Frontal cortex (tissue), 4 donors: ENCODE measurements at places on chromosomes 13 and 19. TPM values are rescaled to one million over a fixed set of nuclear protein-coding genes. Genes with fewer than 3 reads are reported as not detected.

FCER2 gene
- not detected for total RNA-seq

MYO16 gene
- total RNA-seq: 95.0 TPM

TMC4 gene
- total RNA-seq: not detected

ZNF790 gene
- total RNA-seq: 26.1 TPM

CHST8 gene
- total RNA-seq: 5.3 TPM

KEAP1 gene
- total RNA-seq: 45.7 TPM

PCSK4 gene
- 3.7 TPM for total RNA-seq

PRRG2 gene
- 0.41 TPM for total RNA-seq

C3 gene
- total RNA-seq: 11.4 TPM

KPTN gene
- total RNA-seq: 7.3 TPM

ZNF155 gene
- total RNA-seq: 13.0 TPM

DNA sequence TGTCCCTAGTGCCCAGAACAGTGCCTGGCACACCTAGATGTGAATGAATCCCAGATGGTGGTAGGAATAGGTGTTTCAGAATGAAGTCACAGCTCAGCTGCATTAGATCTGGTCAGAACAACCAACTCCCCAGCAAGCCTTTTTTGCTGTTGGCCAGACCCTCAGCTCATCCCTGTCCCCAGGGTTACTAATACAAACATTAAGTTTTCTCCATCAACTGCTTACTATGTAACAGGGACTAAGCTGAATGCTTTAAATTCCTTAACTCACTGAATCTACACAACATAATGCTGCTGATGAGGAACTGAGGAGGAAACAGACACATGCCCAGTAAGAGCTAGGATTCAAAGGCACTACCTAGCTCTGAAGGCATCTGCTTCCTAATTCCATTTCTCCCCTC, 18.8 kb downstream of the SMG9 start:
- DNase-seq: no peak

DNA sequence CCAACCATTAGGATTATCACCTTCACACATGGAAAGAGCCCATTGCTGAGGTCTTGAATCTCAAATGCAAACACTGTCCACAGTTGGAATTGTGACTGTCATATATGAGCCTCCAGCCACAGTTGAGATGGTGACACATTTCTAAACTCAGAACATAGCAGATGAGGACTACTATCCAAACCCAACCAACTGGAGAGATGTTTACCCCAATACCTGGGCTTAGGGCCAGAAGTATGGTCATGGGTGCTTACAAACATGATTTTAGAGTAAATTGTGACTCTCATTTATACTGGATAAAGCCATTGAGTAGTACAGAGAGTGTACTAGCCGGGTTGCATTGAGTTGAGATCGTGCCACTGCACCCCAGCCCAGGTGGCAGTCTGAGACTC, 14.0 kb upstream of the ZNF681 start:
- DNase-seq: no peak

DNA sequence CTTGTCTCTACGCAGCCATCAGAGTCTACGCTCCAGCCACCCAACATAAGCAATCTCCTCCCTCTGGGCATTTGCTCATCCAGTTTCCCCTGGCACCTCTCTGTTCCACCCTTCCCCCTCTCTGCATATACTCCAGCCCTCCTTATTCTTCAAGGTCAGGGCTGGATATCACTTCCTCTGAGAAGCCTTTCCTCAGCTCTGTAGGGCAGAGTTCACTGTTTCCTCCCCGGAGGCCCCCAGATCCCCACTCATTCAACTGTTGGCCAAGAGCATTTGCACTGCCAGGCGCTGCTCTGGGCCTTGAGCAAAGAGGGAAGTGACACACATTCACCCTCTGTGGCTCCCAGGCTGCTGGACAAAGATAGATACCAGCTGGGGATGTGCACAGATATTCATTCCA, 3.3 kb downstream of the FCGRT start:
- DNase-seq: no peak

GRCh38 chr13:92842145-92842544, 384.5 kb upstream of the GPC6 start:
- no peak for DNase-seq

DNA sequence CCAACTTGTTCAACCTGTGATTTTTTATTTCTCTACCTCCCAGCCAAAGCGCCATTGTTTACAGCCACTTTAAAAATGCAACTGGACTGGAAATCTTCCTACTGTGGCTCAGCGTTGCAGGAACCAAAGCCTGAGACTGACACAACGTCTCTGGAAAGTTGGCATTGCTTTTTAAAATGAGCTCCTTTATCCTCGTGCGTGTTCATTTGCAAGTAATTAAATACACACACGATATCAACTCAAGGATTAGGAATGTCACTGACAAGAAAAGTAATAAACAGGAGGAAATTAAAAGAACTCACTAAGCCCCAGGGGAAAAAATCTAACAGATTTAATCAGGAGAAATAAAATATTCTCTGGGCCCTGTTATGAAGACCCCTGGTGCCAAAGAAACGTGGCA, 184.6 kb upstream of the IRS2 start:
- no peak for DNase-seq

GRCh38 chr19:41821003-41821735, 23.3 kb downstream of the LYPD4 start:
- no peak for DNase-seq

DNA sequence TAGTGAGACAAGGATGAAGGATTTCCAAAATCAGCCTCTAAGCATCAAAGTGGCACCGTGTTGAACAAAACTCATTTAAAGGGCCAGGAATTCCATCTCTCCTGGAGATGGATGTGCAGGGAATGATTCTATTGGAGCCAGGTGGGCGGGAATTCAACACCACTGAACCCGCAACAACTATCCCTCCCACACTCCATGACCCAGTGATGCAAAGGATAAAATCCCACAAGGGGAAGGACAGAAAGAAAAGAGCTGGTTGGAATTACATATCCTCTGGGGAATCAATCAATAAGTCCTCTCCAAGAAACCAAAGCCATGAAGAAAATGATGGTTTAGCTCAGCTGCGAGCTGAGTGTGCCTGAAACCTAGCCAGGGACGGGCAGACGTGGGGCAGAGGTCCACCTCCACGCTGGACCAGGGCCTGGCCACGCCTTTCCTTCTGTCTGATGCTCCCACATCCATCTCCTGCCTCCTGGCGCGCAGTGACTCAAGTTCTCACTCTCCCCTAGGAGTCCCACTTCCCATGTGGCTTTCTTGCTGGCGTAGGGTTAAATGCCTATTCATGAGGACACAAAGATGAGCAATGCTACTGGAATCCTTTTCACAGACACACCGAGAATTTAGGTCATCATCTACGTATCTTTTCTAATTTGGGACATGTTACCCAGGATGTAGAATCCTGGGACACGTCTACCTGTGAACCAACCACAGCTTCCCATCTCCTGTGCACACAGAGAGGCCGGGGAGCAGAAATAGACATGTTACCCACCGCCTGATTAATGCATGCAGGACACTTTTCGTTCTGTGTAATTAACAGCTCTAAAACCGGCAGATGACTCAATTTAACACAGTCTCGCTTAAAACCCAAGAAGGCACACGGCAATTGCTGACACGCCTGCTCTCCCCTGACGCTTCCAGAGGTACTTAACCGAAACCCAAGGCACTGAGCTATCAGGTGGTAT, 48.6 kb downstream of the PEPD start:
- no peak for DNase-seq

DNA sequence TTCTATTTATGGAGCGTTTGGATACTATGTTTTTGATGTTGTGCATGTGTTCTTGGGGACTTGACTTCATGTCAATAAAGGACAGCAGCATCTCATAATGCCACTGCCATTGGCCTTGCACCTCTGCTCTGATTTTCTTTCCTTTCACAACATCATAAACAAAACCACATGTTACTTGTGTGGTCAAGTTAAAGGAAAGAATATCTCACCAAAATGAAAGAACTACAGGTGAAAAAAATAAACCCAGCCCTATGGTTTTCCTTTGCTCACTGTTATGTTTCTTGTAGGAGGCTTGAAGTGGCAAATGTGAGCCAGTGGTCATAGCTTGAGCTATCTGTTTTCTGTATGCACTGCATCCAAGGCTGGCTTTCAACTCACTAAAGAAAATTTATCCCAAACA, 240.4 kb downstream of the KCNRG start:
- DNase-seq: no peak

DNA sequence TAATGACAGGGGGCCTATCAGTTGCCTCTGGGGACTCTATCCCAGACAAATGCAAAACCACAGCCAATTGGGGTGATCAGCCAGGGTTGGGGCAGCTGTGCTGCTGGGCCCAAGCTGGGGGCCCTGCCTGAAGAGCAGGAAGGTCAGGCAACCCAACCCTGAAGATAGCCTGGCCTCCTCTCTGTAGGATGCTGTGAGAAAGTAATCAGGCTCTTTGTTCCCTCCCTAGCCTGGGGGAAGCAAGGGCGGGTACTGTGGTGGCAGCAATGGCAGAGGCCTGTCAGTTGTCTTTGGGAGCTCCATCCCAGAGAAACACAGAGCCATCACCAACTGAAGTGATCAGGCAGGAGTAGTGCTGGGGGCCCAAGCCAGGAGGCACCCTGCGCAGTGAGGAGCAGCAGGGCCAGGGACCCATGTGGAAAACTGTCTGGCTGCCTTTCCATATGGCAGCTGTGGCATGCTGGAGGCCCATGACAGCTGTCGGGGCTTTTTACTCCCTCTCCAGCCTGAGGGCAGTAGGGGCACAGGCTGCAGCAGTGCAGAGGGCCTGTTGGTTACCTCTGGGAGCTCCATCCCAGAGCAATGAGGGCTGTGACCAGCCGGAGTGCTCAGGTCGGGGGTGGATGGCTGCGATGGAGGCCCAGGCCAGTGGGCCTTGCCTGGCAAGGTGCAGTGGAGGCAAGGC, 73.6 kb upstream of the ATP12A start:
- no peak for DNase-seq

GRCh38 chr13:65112123-65112522, 2118.0 kb downstream of the PCDH9 start:
- no peak for DNase-seq

DNA sequence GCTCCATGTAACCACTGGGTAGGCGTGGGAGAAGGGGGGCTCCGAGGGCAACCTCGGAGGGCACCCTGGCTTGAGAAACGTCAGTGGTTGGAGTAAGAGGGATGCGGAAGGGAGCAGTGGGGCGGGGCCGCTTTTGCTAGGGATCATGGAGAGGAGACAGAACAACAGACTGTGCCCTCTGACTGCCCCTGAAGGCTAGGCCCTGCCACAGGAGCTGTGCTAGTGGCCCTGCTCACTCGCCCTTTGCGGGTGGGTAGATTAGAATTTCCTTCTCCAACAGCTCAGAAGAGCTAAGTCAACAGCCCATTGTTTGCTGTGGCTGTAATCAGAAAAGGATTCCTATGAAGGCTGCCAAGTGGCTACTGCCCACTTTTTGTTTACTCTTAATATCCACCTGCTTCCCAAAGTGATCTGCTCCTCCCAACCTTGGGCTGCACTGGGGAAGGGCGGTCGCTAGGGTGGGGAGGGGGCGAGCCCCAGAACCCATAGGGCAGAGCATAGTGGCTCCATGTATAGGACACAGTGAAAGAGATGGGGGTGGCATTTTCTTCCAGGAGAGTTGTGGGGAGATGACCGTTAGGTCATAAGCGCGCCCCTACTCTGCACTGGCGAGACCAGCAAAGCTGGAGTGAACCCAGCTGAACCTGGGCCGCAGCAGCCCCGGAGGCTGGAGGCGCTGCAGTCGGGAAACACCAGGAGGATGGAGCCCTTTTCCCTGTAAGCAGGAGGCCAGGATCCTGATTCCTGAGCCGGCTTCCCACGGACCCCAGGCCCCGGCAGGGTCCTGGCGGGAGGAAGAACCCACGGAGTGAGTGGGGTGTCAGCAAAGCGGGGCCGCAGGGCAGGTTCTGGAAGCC, 1.9 kb upstream of the C1QTNF9 start:
- no peak for DNase-seq

DNA sequence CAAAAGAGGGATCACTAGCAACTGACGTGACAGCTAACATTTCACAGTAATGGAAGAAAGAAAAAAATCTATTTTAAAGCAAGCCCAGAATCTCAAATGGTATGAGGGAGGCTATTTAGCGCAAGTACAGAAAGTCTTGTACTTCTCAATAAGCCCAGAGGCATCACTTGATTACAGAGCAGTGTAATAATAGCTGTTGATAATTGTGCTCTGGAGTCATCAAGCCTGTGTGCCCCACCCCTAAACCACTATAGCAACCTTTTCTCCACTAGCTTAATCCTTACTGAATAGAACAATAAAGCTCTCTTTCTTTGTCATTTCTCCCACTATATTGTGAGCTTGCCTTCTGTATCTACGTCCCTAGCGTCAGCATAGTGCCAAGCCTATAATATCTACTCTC, 56.6 kb downstream of the FREM2 start:
- DNase-seq: no peak

DNA sequence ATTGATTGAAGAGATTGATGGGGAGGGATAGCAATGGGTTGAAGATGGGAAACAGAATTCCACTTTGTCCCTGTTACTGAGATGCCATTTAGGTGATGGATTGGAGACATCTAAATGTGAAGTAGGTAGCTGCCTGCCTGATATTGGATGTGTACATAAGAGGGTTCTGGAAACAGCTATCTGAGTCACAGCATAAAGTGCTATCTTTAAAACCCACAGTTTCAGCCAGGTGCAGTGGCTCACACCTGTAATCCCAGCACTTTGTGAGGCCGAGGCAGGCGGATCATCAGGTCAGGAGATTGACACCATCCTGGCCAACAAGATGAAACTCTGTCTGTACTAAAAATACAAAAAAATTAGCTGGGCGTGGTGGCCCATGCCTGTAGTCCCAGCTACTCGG, 72.6 kb downstream of the DNAJC3 start:
- DNase-seq: no peak

DNA sequence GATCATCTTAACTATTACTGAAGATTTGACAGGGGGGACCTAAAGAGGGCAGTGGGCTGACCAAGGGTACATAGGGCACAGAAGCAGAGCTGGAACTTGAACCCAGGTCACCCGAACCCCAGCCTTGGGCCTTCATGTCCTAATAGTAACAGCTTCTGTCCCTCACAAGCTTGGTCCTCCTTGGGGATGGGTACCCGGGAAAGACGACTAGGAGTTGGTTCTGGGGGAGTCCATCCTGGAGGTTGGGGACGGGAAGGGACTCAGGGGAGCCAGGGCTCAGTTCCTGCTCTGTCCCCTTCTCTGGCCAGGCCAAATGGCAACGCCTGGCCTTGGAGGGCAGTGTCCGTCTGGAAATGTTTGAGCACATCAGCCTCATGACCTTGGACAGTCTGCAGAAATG, 39.6 kb upstream of the CYP4F8 start:
- DNase-seq: no peak

GRCh38 chr13:113782472-113782871, 23.4 kb downstream of the TMEM255B start:
- no peak for DNase-seq

- DNase-seq: no peak
Measured at GRCh38 chr19:29812881-29813275, 1.1 kb downstream of the CCNE1 start.

GRCh38 chr19:55656988-55657747, 2.3 kb downstream of the U2AF2 start:
- no peak for DNase-seq
